RWPE1 (cell line): ENCODE measurements at places on chromosomes 1 and 21.

DNA sequence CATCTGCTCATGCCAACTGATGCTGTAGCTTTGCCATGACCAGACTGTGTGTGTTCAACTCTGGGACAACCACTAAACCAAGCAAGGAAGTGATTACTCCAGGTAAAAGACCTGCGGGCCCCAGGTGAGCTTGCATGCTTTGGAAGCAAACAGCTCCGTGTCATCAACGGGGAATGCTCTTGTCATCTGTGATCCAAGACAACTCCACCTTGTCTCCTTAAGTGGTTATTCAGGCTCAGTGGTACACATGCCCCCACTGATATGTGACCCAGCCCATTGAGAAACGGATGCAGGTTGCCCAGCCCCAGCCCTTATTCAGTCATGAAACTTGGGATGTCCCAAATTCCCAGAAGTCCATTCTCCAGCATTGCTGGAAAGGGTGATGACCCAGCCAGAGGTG is 89.0 kb downstream of the TIAM1 start:
- DNase-seq, result no peak

DNA sequence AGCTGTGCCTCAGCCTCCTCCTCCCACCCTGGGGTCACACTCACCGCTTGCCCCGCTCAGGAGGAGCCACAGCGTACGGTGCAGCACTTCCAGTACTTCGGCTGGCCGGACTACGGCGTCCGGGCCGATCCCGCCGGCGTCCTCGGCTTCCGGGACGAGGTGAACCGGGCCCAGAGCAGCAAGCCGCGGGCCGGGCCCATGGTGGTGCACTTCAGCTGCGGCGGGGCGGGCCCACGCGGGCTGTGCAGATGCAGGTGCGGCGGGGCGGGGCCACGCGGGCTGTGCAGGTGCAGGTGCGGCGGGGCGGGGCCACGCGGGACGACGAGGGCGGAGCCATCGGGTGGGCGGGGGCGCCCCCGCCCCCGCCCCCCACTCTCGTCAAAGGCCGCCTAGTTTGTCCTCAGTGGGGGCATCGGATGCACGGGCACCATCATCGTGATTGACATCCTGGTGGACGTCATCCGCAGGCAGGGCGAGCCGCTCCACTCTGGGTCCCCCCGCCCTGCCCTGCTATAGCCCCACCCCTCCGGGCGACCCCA is 5.5 kb downstream of the RNF223 start:
- DNase-seq, result no peak

GRCh38 chr1:43573066-43573800 is 42.5 kb downstream of the PTPRF start:
- no peak for DNase-seq

DNA sequence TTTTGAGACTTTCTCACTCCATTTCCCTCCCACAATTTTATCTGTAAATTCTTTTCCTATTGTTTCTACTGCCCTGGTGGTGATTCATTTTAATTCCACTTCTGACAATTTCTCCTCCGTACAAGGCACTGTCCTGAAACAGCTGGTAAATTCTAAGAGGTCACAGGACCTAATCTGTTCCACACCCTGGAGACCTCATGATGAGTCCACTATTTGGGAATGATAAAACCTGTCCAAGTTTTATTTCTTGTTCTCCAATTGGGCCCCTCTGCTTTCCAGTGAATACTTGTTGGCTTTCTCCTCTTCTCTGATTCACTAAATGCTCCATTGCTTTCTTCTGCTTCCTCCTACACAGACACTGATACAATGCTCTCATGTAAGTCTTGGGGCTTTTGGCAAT is 343.1 kb upstream of the DUSP10 start:
- DNase-seq, result no peak

GRCh38 chr1:77948841-77949424 is 29.9 kb downstream of the FUBP1 start:
- DNase-seq, result no peak
